Brain microvascular endothelial cell (primary cell): ENCODE measurements at places on chromosomes 5 and 9.

DNA sequence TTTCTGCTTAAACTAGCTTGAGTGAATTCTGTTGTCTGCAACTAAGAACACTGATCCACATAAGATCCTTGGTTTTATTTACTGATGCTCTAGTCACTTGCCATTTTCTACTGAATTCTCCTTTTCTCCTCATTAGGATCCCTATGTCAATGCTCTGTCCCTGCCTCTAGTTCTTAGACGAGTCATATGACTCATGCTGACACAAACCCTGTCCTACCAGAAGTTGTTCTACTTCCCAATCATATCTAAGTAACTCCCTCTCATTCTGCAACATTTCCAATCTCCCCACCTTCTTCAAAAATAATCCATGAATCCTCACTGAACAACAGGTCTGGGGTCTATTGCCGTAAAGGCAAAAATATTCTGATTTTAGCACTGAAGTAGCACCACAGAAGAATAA is 47.1 kb upstream of the DMRT1 start:
- no peak for DNase-seq

DNA sequence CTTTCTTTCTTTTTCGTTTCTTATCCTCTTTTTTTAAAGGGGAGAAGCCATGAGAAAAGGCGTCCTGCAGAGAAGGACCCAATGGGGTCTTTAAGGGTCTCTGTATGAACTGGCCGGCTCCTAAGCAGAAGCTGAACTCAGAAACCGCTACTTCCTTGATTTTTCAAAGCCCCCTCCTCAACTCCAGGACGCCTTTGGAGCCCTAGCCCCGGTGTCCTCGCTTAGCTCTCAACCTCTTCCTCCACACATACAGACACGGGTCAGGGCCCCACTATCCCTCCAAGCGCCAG is 8.3 kb downstream of the PAX5 start:
- DNase-seq: no peak

GRCh38 chr9:120856700-120857099 is 14.0 kb upstream of the PSMD5 start:
- DNase-seq: no peak

DNA sequence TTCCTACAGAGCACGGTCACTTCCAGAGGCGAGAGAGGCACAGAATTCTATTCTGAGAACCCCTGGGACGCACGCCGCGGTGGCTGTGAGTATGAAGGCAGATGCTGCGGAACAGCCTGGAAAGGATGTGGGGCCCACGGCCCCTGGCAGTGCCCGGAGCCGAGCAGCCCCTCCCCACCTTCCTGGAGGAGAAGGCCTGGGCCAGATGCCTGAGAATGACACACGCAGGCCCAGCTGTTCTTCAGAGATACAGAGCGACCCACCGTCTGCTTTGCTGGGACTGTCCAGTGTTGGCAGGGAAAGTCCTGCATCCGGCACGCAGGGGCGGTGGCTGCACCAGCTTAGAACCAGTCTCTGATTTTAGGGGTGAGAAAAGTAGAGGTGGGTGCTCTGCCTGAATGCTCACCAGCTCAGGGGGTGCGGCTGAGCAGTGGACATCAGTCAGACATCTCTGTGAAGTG is 116.7 kb upstream of the LPCAT1 start:
- DNase-seq: no peak

DNA sequence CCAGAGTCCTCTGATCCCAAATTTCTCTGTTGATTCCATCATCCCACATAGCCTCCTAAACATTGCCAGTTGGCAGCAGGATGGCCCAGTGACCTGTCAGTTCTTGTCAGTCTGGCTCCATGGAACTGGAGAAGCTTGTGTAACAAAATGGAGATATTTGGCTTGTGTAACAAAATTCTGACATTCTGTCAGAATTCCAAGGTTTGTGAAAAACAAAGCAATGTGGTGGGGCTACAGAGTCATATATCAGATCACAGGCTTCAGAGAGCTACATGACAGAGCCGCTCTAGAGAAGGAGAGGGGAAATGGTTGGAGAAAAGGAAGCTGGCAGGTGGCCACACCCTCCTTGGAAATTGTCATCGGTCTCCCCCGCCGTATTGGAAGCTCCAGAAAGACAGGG is 75.4 kb upstream of the MAN2A1 start:
- no peak for DNase-seq

DNA sequence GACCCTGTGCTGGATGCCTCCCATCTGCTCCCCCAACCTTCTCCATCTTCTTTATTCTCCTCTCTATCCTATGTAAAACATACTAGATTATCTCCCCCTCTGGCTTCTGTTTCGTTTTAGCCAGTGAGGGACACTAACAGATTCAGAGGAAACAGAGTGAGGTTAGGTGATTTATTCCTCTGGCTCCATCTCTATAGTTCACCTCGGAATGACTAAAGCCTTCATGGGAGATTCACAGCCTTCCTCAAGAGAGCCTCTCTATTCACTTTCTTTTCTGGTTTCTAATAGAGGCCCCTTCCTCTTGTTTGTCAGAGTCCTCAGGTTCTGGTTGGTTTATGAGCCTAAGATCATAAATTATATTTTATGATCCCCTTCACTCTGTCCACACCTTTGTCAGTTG is 633.1 kb upstream of the TYRP1 start:
- no peak for DNase-seq

DNA sequence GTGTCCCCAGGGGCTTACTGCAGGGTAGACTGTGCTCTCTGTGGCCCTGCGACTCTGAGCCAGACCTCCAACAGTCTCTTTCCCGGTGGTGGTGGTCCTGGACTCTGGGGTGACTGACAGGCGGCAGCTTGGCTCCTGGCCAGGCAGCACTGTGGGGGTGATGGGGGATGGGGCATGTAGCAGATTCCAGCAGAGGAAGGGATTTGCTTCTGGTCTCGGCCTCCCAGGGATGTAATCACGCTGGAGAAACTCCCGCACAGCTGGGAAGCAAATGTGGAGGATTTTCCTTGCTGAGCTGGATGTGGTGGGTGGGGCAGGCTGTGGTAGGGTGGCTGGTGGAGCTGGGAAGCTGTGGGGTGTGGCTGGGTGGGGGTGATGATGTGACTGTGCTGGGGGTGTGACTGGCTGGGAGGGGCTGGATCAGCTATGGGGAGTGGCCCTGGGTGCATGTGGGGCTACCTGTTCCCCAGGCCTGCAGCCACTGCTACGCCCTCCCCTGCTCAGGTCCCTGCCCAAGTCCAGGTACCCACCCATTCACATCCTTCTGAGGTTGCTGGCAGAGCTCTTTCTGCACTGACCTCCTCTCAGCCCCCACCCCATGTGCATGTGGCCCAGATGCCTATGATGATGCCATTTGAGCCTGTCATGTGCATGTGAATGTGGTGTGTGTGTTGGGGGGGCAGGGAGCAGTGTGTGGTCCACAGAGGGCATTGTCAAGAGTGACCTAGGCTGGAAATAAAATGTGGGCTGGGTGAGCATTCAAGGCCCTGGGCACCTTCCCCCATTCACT is 3.8 kb downstream of the NDST1 start:
- DNase-seq: peak; percentile 57

GRCh38 chr5:174642816-174643405 is 81.5 kb upstream of the MSX2 start:
- no peak for DNase-seq

DNA sequence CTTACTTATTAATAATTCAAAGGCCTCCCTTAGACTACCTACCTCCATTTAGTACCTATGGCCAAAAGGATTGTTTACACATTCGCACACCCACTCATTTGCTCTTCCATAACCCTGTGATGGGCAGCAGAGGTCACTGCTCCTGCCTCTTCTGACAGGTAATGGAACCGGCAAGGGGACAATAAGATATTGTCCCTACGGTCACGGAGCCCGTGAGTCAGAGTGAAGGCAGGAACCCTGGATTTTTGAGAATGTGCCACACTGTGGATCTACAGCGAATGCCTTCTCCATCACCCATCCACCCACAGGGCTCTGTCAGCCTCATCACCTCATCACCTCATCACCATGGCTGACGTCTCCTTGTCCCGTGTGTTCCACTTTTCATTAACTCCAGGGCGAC is 132.3 kb downstream of the MYO10 start:
- DNase-seq: no peak

DNA sequence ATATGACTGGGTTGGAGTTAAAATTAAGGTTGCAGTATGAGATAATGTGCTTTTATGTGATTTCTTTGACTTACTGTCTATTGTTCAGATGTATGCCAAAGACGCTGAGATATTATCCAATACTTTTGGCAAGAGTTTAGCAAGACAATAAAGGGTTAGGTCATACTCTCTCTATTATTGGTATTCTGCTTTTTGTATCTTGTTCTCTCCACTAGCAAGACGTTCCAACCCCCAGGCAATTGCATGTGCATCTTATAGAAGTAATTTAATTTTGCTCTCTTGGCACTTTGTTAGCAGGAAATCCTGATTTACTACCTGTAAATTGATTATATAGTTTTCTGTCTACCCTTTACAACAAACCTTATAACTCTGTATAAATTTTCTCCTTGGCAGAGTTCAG is 1093.6 kb downstream of the CDH9 start:
- DNase-seq: no peak

GRCh38 chr5:125696762-125697161 is 726.4 kb upstream of the GRAMD2B start:
- DNase-seq: peak; percentile 82

GRCh38 chr9:71644819-71645362 is 123.4 kb downstream of the CEMIP2 start:
- no peak for DNase-seq

DNA sequence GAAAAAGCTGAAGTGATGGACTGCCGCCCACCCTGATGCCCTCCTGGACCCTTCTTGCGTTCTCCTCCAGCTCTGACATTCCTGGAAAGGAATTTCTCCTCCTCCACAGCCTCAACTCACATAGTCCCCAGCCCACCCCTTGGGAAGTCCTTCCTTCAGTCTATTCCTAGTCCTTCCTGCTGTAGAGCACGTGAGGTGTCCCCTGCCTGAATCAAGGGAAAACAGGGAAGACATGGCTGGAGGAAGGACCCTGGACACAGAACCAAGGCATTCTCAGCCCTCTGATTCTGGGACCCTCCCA is 3.7 kb downstream of the ARID3C start:
- no peak for DNase-seq
